Ovary (tissue), 10 donors: ENCODE measurements at places on chromosomes 1 and 21. TPM values are rescaled to one million over a fixed set of nuclear protein-coding genes. Genes with fewer than 3 reads are reported as not detected.

- DNase-seq = no peak
These were observed 52.5 kb downstream of the LACTBL1 start for GRCh38 chr1:22920026-22920733.

DNA sequence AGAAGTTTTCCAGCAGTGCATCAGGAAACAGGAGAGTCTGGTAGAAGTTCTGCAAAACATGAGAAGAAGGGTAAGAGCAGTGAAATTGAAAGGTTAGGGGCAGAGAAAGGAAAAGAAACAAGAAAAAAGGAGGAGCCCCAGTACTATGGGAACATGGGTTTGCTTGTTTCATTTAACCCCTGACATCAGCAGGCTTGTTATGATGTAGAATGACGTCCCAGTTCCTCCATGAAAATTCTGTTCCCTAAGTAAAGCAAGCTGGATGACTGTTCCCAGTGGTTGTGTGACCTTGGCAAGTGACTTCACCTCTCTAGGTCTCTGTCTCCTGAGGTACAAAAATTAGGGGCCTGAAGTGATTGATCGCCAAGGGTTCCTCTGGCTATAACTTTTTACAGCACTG lies 268.7 kb upstream of the SGIP1 start:
- DNase-seq = no peak

DNA sequence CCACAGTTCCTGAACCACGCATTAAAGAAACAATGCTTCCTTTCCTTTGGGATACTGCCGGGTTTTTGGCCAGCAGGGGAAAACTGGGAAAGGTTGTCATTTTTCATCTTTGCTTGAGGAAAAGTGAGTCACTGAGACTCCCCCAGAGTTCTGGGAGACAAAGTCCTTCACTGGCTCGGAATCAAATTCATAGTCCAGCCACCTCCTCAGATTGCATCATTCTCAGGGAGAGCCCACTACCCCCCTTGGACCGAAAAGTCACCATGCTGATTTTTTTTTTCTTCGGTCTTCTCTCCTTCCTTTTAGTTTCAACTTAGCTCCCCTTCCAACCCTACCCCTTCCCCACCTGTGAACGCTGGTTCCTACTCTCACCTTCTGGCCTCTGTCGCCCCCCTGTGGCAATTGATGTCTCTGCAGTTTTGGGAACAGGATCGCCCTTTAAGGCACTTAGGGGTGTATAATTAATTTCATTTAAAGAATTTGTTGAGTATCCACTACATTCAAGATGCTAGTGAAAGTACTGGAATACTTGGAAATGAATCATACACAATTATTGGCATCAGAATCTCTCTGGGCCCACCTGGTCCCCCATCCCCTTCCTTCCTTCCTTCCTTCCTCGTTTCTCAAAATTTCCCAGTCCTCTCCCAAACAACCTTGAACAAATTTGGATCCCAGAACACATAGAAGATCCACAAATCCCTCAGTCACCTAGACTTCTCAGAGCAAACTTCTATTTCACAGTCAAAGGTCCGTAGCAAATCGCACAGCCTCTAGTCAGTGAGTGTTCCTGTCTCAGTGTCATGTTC lies 6.9 kb downstream of the ACKR1 start:
- DNase-seq = no peak

GRCh38 chr1:6105763-6106162 lies 60.1 kb downstream of the KCNAB2 start:
- DNase-seq = no peak

The AXDND1 gene
- polyA plus RNA-seq = not detected

The SYCP1 gene
- 0.13 TPM for polyA plus RNA-seq

GRCh38 chr1:50703240-50703639 lies 256.8 kb downstream of the FAF1 start:
- no peak for DNase-seq

GRCh38 chr21:38668541-38668940 lies 137.2 kb upstream of the ETS2 start:
- no peak for DNase-seq

DNA sequence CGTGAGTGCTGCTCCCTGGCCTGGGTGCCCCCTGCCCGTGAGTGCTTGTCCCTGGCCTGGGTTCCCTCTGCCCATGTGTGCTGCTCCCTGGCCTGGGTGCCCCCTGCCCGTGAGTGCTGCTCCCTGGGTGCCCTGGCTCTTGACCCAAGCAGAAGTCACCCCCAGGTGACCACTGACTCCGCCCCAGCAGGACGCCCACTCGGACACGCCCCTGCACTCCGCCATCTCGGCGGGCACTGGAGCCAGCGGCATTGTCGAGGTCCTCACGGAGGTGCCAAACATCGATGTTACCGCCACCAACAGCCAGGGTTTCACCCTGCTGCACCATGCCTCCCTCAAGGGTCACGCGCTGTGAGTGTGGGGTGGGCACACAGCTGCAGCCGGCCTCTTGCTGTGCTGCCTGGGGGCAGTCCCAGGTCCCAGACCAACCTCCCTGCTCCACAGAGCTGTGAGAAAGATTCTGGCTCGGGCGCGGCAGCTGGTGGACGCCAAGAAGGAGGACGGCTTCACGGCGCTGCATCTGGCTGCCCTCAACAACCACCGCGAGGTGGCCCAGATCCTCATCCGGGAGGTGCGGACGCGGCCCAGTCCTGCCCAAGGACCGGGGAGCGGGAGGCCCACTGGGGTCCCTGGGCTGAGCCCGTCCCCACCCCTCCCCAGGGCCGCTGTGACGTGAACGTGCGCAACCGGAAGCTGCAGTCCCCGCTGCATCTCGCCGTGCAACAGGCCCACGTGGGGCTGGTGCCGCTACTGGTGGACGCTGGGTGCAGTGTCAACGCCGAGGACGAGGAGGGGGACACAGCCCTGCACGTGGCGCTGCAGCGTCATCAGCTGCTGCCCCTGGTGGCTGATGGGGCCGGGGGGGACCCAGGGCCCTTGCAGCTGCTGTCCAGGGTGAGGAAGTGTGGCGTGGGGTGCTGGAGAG lies 3.9 kb upstream of the MMP23B start:
- DNase-seq = no peak

- no peak for DNase-seq
These were observed 418.6 kb downstream of the MRPL39 start for GRCh38 chr21:25188677-25189079.

GRCh38 chr1:172603816-172604215 lies 55.1 kb upstream of the FASLG start:
- no peak for DNase-seq

GRCh38 chr1:94878329-94878728 lies 48.6 kb downstream of the CNN3 start:
- DNase-seq = no peak

GRCh38 chr1:5734996-5735395 lies 257.2 kb downstream of the NPHP4 start:
- DNase-seq = no peak

DNA sequence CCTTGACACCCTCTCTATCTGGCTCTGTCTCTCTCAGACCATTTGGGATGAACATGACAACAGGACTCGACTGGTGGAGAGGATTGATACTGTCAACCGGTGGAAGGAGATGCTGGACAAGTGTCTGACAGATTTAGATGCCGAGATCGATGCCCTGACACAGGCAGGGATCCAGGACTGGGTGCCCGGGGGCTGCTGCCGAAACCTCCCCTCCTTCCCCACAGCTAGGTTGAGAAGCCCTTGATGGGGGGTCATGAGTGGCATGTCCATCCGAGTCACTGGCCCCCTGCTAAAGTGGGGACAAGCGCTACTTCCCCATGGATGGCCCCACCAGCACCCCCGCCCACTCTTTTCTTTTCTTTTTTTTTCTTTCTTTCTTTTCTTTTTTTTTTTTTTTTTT lies 1.2 kb downstream of the TEKT2 start:
- DNase-seq = no peak

The SUMO3 gene
- polyA plus RNA-seq = 97.6 TPM

- no peak for DNase-seq
These were observed 26.3 kb upstream of the PCBP3 start for GRCh38 chr21:45617021-45617921.
